ENCODE measurements at places on chromosomes 2 and 18. TPM values are rescaled to one million over a fixed set of nuclear protein-coding genes. Genes with fewer than 3 reads are reported as not detected.

GRCh38 chr2:173217116-173217840 is 137.4 kb upstream of the CDCA7 start:
- DNase-seq = peak; percentile 18

ANKRD53 gene
- total RNA-seq = 0.75 TPM

GPR148 gene
- total RNA-seq = not detected

DNA sequence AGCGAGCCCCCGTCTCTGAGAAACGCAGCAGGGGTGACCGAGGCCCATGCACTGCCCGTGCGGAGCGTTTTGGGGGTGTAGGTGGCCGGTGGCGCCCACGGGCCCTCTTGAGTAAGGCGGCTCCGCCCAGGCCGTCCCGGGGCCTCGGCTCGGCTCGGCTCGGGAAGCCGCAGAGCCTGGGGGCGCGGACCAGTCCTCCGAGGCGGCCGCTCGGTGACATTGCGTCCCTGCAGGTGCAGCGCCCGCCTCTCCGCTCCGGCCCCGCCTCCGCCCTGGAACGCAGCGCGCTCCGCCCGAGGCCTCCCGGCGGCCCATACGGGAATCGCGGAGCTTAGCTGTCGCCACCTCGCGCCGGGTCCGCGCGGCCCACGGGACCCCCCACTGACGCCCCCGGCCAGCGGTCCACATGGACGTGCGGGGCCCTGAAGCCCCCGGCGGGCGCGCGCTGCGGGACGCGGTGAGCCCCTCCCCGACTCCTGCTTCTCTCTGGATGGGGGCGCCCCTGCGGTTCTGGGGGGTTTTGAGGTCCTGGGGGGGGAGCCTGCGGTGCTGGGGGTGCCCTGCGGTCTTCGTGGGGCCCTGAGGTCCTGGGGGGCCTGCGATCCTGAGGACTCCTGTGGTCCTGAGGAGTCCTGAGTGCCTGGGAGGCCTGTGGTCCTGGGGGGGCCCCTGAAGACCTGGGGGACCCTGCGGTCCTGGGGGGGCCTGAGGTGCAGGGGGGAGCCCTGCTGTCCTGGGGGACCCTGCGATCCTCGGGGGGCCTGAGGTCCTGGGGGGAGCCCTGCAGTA is at the start of gene HSBP1L1:
Gene HSBP1L1 (plus strand): TSS at position 314 of the 789 bp plus-strand sequence. CDS start 93 bp downstream, at position 407.
- no peak for DNase-seq

Data from epithelial cell of proximal tubule (primary cell).